EH (cell line): ENCODE measurements at places on chromosomes 16 and 17.
A peak's percentile ranks its signal among the peaks of the same experiment; 100 is the strongest.

DNA sequence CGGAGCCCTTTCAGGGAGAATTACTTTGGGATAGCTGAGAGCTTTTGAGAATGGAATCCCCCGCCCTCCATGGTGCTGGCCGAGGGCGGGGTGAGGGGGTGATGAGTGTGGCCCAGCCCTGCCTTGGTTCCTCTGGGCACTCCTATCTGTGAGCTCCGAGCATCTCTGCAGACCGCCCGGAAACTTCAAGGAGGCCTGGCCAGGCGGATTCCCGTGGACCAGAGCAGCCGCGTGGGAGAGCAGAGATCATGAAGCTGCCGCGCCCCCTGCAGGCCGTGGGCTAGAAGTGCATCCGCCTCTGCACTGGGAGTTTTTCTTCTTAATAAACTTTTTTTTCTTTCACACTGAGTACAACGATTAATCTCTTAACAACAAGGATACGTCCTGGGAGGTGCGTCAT lies 392.9 kb upstream of the EEF2KMT start:
- DNase-seq, result no peak

DNA sequence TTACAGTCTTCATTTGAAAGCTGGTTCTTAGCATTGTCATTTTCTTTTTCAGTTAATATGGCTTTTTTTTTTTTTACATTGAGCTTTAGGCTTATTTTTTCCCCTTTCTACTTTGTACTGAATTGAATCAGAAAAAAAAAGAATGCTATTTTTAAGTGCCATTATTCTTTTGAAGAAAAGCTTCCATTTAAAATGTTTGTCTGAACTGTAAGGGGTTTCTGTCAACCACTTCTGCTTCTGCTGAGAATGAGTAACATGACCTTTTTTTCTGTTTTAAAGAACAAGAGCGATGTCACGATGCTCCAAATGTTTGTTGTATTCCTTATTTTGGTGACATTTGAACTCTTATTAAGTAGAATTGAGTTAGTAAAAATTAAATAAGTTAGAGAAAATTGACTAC lies 50.0 kb downstream of the MRTFB start:
- no peak for DNase-seq

DNA sequence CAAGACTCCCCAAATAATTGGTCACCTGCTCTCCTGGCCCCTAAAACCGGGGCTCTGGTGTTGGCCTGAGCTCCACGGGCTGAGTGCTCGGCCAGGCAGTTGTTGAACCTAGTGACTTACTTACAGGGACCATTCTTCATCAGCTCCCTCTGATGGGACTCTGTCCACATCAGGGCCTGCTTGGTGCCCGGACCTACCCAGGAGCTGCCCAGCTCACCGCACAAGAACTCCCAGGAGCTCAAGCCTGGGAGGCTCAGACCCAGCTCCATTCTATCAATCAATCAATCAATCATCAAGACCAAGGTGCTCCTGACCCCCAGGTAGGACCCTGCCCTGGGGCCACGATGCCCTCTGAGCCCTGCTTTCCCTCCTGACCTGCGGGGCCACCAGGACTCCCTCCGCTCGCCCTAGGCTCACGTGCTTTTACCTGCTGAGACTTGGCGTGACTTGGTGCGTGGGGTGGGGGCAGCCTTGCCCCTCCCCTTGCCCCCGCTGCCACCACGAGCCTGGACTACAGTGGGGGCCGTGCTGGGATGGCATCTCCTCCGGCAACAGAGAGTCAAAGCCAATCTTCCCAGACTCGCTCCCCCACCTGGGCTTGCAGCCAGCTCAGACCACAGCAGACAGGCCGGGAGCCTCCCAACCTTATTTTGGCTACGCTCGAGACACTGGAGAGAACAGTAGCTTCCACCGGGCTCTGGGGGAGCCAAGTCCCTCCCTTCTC lies 15.7 kb downstream of the IL34 start:
- DNase-seq, result peak; percentile 32

GRCh38 chr17:9020096-9020823 lies 1.1 kb upstream of the NTN1 start:
- DNase-seq, result no peak

GRCh38 chr16:50153596-50154419 lies 702 bp downstream of the TENT4B start:
- peak; percentile 45 for DNase-seq

- DNase-seq, result no peak
Observed at GRCh38 chr17:9016941-9017552, 4.3 kb upstream of the NTN1 start.

DNA sequence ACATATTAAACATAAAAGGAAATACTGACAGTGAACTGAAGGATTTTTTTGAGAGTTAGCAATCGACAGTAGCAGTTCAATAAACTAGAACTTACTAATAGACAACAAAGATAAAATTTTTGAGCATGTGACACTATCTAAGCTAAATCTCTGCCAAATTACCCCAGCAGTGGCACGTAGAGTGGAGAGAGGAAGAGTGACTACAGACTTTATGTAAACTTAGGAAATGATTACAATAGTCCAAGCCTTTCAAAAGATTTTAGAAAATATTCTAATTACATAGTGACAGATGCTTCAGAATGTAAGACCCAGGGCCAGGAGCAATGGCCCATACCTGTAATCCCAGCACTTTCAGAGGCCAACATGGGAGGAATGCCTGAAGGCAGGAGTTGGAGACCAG lies 52.4 kb downstream of the CFDP1 start:
- peak; percentile 83 for DNase-seq

GRCh38 chr16:621526-622105 lies 9.2 kb upstream of the WFIKKN1 start:
- DNase-seq, result no peak

- no peak for DNase-seq
Observed at GRCh38 chr17:5929721-5930120, 140.5 kb upstream of the WSCD1 start.

DNA sequence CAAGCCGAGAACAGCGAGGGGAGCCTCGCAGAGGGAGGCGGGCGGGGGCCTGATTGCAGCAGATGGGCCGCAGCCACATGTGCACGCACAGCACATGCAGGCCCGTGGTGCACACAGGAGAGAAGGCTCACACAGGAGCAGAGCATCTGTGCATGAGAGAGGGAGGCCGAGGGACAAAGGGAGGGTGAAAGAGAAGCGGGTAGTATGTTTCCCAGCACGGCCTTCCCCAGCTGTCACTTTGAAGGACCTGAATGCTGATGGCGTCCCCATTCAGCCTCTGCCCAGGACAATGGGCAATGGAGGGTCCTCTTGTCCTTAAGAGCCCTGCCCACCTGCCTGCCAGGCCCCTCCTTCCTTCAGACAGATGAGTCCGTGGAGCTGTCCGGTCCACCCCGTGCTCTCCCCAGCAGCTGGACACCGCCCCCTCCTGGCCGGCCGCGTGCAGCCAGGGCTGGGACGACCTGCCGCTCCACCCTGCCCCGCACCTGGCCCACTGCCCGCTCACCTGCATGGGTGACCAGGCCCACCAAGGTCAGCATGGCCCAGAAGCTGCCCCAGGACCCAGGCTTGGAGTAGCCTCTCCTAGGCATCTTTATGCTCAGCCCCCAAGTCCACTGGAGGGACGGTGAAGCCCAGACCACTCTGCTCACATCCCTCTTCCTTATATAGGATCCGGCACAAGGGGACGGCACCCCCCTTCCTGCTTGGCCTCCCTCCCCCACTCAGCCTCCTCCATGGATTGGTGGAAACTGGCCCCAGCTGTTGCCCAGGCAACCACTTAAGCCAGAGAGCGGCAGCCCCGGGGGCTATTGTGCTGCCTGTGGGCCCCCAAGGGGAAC lies at the start of gene BTBD17:
Gene BTBD17, minus strand, starts transcription at position 639 of the 839 bp plus-strand sequence. Its CDS starts 49 bp downstream, at position 590.
- peak; percentile 4 for DNase-seq

GRCh38 chr17:69874175-69874670 lies 200.8 kb upstream of the KCNJ16 start:
- peak; percentile 95 for DNase-seq

- DNase-seq, result peak; percentile 98
Observed at GRCh38 chr17:81553616-81554181, 1.5 kb upstream of the FAAP100 start.

GRCh38 chr17:14033166-14033565 lies 36.1 kb upstream of the COX10 start:
- no peak for DNase-seq

DNA sequence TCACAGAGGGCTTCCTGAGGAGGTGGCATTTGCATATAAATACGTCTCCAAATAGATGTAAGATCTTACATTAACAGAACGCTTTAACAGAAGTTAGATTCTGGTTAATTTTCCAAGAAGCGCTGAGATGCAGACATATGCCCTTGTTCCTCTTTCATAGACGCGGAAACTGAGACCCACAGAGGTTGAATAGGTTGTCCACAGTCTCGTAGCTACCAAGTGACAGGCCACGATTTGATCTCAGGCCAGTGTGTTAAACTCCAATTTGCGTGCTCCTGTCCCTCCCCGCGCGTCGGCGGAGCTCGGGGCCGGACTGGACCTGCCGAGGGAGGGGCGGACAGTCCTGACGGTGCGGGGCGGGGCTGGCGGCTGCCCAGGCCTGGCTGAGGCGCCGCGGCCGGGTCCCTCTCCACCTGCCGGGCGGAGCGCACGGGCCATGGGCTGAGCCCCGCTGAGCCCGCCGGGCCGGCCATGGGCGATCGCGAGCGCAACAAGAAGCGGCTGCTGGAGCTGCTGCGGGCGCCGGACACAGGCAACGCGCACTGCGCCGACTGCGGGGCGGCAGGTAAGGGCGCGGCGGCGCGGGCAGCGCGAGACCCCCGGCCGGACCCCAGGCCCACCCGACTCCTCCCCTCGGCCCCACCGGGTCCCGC lies at the start of gene ADAP2:
Gene ADAP2, plus strand, starts transcription at position 402 of the 653 bp plus-strand sequence. Its CDS starts 70 bp downstream, at position 472.
- DNase-seq, result peak; percentile 10

GRCh38 chr16:10831894-10832886 lies 13.6 kb upstream of the TVP23A start:
- DNase-seq, result no peak

DNA sequence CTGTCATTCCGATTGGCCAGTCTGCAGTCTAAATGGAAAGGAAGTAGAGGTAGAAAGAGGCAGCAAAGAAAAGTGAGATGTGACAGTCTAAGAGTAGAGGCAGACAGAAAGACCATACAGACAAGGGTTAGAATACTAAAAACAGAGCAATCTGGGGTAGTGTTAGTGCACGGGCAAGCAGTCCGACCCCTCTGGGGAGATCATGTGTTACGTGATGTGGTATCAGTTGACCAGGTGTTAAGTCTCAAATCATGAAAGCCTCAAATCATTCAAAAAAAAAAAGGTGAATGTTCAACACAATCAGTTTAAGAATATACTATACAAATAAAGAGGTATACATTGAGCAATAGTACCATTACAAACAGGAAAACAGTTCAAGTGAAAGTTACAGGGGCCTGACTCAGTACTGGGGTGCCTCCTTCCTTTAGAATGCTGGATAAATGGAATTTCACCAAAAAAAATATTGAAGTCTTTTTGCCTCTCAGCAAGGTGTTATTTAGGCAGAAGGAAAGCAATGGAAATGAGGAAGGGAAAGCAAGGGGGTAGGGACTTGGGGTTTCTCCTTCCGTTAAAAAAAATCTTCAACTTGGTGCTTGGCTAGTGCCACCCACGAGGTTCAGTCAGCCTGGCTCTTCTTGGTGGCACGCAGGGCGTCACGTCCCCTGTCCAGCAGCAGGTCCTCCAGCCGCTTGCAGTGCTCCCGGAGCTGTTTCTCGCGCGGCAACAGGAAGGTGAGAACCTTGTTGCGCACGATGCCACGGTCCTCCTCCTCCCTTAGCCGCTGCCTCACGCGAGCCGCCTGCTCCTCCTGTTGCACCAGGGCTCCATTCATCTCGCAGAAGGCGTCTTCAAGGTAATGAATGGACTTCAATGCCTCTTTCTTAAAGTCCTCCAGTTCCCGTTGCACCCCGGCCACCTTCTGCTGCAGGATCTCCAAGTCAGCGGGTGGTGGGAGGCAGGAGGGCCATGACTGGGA lies 616 bp downstream of the CCDC182 start:
- no peak for DNase-seq

DNA sequence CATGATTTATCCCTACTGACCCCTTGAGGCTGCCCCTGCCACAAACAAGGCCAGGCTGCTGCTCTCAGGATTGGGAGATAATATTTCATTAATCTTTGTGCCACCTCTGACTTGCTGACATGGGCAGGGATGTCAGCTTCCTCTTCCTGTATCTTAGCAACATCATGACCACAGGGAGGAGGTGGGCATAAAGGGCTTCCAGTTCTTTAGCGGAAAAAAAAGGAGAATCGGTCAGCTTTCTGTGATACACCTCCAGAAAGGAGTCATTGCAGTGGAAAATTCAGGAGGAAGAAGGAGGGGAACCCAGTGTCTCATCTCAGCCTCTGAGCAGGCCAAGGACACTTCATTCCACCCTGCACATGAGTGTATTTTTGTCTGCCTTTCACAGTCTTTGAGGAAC lies 206.8 kb upstream of the SDK2 start:
- no peak for DNase-seq

- DNase-seq, result no peak
Observed at GRCh38 chr17:77729587-77729986, 228.9 kb upstream of the TNRC6C start.

DNA sequence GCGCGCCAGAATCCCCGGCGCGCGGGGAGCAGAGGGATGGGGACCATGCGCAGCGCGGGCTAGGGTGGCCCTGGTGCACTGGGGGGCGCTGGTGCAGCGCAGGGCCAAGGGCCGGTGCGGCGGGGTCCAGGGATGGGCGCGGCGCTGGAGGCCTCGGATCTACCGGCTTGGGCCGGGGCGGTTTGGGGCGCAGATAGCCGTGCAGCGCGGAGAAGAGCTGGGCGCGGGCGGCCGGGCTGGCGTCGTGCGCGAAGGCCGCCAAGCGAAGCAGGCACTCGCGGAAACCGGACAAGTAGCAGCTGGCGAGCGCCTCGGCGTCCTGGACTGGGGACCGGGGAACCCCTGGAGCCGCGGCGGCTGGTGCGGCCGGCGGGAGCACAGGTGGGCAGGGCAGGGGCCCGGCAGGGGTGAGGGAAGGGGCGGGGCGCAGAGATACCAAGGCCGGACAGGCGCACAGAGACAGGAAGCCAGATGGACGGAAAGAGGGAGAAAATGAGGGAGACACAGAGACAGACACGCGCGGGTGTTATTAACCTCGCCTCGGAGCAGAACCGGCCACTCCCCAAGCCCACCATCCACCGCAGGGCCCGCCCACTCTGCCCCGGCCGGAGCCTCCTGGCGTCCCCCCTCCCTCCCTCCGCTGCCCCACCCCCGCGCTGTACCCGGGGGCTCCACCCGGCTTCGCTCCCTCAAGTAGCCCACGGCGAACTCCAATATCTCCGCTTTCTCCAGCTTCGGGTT lies 2.1 kb downstream of the HES7 start:
- DNase-seq, result peak; percentile 70

DNA sequence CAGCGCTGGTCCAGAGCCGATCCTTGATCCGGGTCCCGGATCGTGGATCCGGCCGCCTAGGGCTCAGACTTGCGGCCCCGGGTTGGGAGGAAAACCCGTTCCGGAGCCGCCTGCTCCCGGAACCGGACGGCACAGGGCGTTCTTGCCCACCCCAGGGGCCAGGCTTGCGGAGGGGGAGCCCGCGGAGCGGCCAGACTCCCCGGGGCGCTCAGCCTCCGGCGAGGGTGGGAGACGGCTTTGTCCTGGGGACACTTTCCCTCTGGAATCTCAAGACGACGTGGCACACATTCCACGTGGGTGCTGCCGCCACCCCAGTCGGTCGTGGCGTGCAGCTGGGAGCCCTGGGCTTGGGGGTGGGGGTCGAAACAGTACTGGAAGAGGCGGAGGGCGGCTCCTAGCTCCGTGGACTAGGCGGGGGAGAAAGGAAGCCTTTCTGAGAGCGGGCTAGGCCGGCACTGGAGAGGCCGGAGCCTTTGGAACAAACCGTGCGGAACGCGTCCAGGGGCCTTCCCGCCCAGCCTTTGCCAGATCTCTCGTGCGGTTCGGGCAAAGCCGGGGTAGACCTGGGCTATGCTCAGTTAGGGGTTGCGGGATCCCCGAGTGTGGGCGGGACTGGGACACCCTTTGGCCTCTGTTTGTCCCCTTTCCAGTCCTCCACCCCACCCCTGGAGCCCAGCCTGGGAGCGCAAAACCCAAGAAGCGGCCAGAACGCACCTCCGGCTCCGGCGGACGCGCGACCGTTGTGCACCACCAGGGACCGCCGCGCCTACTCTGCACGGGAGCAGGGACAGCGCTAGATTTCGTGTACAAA lies 26.5 kb downstream of the SREBF1 start:
- DNase-seq, result peak; percentile 35
